CD8-positive, alpha-beta memory T cell (primary cell): ENCODE measurements at places on chromosomes 3 and 15. TPM values are rescaled to one million over a fixed set of nuclear protein-coding genes. Genes with fewer than 3 reads are reported as not detected.

Gene TUBGCP5
- total RNA-seq: 17.2 TPM

Gene FRMD4B
- total RNA-seq: 41.1 TPM

Gene PRSS50
- not detected for total RNA-seq

Gene CHRNA5
- 8.9 TPM for total RNA-seq

- no peak for DNase-seq
Observed at GRCh38 chr15:92690395-92690794, 34.8 kb upstream of the FAM174B start.

GRCh38 chr15:69665641-69666111 is 213.1 kb downstream of the RPLP1 start:
- DNase-seq: no peak

DNA sequence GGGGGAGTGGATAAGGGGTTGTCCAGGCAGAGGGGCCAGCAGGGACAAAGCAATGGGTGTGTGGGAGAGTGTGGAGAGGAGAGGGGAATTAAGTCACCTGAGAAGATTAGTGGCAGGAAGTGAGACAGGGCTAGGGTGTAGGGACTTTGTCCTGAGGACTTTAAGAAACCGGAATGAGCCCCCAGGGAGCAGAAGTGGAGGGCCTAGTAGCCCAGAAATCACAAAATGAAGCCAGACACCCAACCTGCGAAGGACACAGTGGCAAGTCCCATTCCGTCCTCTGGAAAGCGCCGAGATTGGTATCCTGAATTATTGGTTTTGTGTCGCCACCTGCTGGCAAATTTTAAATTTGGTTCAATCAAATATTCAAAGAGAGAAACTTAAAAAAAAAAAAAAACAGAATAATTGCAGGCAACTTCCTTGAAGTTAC is 78.0 kb upstream of the SLC25A36 start:
- peak; percentile 48 for DNase-seq

DNA sequence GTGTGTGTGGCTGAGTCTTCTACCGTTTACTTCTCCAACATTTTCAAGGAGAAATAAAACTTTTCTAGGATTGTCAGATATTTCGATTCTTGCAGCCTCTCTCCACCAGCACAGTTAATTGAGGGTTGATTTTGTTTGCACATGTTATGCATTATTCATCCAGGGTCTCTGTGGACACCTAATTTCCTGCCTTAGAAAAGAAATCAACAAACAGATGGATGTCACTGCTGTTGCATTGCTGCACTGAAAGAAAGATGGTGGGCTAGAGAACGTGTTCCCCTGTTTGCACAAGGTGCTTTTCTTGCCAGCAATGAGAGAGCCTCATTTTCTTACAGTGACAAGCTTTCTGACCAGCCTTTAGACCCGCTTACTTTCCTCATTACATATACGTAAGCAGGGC is 150.0 kb downstream of the CLSTN2 start:
- no peak for DNase-seq

DNA sequence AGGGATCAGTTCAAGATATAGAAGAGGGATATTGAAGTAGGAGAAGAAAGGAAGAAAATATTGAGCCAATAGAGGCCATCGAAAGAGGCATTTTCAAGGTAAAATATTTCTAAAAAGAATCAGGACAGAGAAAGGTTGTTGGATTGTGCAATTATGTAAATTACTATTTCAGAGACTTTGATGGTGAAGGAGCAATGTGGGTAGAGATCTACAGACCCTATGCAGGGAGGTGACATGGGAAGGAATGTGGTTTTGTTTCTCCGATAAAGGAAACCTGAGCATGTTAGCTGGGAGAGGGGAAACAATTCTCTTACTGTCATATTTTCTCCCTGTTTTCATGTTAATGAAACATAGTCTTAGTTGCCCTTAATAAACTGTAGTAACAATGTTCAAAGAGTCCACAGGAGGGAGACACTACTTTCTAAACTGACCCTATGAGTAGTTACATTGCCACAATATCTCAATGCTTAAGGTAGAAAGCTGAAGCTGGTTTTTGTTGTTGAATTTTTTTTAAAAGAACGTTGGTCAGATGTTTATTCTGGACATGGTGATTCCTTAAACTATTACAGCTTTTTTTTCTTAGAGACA is 133.3 kb downstream of the GRM7 start:
- no peak for DNase-seq

GRCh38 chr15:25186411-25186810 is 231.6 kb downstream of the SNRPN start:
- no peak for DNase-seq

DNA sequence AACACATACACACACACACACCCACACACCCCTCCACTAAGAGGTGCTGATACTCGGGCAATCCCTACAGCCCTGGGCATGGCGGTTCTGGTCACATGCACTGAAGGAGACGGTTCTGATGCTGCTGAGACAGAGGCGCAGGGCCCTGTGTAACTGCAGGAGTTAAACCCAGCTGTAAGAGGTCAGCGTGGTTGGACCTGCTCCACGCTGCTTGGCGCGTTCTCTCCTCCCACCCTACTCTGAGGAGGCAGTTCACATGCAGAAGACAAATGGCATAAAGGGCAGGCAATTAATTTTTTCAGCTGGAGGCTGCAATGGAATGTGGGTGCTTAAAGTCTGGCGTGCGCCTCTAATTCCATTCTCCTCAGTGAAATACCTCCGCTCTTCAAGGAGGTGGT is 35.2 kb downstream of the GRK7 start:
- DNase-seq: no peak

DNA sequence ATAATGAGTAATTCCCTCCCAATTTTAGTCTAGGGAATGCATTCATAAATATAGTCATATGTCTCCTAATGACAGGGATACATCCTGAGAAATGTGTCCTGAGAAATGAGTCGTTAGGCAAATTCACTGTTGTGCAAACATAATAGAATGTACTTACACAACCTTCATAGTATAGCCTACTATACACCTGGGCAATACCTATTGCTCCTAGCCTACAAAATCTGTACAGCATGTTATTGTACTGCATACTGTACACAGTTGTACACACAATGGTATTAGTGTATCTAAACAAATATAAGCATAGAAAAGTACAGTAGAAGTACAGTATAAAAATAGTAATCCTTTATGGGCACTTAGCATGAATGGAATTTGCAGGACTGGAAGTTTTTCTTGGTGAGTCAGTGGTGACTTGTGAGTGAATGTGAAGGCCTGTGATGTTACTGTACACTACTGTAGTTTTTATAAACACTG is 6.6 kb downstream of the DTWD1 start:
- no peak for DNase-seq

DNA sequence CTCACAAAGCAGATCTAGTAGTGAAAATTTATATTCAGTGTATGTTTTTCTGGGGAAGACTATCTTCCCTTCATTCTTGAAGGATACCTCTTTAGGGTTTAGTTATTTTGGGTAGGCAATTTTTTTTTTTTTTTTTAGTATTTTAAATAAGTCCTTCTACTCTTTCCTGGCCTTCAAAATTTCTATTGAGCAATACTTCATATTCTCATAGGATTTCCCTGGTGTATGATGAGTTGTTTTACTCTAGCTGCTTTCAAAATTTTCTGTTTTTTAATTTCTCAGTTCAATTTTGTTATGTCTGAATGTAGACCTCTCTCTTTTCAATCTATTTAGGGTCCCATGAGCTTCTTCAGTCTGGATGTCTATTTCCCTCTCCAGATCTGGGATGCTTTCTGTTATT is 74.3 kb upstream of the PLSCR4 start:
- no peak for DNase-seq

DNA sequence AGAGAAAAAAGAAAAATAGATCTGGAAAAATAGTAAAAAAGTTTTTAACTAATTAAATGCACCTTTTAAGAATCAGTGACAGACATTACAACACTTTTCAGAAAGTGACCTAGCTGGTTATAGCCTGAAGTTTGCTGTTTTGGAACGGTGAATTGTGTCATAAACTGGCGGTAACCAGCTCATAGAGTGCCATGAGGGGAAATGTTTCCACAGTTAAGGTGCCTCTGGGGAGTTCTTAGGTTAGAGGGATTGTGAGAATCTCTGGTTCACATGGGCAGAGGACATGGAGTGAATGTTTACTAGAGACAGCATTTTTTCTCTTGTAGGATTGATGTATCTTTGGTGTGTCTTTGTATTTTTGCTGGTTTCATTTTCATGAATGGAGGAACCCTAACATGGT is 2.8 kb downstream of the TBC1D23 start:
- DNase-seq: no peak

DNA sequence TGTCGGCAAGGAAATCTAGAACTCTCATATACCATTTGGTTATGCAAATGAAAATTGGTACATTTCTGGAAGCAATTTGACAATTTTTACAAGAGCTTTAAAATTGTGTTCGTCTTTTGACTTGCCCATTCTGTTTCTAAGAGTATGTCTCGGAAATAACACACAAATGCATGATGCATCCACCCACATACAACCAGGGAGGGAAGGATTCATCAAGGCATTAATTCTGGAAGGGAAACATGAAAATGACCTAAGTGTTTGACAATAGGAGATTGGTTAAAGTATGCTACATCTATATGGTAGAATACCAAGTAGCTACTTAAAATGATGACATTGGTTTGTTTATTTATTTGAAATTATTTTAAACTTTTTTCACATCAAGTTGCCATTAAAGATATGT is 58.6 kb downstream of the PIAS1 start:
- DNase-seq: no peak

GRCh38 chr3:146431240-146431639 is 38.1 kb downstream of the PLSCR2 start:
- no peak for DNase-seq

DNA sequence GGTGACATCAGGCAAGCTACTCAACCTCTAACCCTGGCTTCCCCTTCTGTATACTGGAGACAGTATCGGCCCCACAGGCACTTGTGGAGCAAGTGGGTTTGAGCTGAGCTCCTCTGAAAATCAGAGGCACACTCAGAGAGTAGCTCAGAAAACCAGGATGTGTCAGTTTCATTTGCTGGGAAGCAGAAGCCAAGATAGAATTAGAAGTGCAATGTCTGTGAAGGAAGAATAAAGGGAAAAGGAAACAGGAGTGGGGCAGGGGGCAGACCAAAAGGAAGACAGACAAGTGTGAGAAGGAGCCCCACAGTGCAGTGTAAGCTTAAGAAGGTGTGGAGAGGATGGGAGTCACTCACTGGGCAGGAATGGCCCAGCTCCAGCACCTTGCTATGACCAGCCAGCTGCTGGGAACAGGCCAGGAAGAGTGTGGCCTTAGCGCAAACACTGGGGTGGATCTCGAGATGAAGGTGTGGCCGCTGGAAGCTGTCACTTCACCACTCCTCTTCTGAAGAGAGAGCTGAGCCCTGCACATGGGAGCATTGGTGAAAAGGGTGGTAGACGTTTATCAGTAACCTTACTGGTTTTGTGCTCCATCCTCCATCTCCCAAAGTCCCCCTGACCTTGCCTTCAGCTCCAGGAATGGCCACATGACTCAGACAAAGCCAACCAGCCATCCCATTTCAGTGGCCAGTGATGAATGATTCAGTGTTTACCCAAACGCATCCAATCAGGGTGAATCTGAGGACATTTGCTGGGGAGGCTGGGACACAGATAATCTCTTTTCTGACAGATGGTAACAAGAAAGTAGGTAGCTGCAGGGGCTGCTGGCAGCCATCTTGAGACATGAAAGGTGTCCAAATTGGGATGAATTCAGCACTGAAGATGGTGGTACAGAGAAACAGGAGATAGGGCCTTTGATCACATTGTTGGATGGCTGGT is 108.4 kb downstream of the SHQ1 start:
- DNase-seq: no peak

- DNase-seq: no peak
Observed at GRCh38 chr15:76310475-76311099, 682 bp downstream of the ETFA start.

DNA sequence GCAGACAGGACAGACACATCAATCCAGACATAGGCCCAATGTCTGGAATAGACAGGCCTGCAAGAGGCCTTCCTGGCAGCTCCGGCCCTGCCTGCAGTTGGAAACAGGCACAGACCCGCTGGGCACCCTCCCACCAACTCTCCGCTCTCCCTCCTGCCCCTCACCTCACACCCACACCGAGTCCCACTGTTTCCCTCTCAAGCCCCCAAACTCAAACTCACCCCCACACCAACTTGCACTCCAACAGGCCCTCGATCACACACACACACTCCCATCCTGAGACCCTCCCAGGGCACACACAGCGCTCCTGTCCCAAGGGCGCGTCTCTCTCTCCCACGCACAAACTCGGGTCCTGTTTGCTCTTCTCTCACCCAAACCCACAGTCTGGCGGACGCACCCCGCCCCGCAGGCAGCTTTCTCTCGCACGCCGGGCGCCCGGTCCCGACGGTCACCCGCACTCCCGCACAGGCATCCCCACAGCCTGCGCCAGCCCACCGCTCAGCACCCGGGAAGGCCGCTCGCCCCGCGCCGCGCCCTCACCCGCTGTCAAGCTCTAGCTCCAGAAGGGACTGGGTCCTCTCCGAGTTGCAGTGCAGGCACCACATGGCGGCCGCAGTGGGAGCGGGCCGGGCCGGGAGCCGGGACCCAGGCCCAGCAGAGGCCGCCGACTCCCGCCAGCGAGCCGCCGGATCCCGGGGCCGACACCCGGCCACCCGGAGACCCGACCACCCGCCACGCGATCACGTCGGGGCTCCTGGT is 106.2 kb downstream of the IQSEC1 start:
- no peak for DNase-seq
